ENCODE measurements at places on chromosomes 11 and 22.

DNA sequence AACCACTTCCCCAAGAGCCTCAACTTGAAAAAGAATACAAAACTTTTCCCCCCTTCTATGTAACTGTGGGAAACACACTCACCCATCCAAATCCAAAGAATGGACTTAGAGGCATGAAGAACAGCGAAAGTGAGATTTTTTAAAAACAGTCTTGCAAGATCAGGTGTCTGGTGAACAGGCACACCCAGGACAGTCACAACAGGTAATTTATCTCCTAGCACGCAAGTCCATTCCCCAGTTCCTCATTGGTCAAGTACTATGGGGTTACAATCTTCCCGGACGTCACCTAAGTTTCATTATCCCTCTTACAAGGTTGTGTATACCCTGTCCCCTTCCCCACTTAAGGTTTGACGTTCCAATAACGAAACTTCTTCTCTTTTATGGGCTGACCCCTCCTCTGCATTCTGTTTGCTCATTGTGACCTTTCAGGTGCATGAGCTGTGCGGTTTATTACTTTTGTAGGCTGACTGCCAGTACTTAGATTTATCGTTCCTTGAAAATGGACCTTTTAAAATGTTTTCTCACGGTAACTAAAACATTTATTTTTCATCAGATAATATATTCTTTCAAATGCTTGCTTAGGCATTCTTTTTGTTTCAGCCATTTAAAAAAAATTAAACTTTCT lies 1401.9 kb downstream of the FAM181B start:
- no peak for DNase-seq

- no peak for DNase-seq
These were observed 5.6 kb upstream of the TMA7B start for GRCh38 chr22:39954584-39955055.

- DNase-seq: no peak
These were observed 34.7 kb upstream of the NRIP3 start for GRCh38 chr11:9038541-9038940.

DNA sequence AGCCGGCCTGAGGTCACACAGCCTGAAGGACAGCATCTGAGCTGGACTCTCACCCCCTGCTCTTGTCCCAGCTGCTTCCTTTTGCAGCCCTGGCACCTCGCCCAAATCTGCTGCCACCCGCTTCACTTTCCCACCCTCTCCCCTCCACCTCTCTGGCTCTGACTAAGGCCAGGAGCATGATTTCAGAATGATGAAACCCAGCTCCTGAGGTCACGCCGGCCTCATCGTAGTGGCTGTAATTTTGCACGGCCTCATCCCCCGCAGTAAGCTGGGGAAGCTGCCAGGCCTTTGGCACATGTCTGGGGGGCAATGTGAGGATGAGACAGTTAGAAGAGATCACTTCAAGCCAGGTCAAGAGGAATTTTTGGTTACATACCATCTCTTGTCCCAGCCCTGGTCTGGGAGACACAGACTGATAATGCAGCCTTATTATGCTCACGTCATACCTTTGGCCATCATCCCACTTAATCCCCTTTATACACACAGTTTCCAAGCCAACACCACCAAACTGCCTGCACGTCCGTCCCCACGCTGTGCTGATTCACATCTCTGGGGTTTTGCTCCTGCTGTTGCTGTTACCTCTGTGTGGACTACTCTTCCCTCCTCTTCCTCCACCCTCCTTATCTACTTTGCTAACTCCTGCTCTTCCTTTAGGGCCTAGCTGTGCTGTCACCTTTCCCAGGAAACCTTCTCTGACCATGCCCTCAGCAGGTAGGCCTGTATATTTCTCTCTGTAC lies 58.1 kb downstream of the CHRDL2 start:
- peak; percentile 79 for DNase-seq

GRCh38 chr11:13277768-13278608 lies at the start of gene BMAL1:
BMAL1 (plus strand) TSS chr11:13277790; CDS start chr11:13354309, 76,519 bp downstream.
- DNase-seq: peak; percentile 44

GRCh38 chr11:59180168-59180776 lies 8.3 kb downstream of the DTX4 start:
- no peak for DNase-seq
